ENCODE measurements at places on chromosomes 6 and 20. TPM values are rescaled to one million over a fixed set of nuclear protein-coding genes. Genes with fewer than 3 reads are reported as not detected.

The BMP5 gene
- total RNA-seq = not detected

The SLC16A10 gene
- 5.4 TPM for total RNA-seq

The RBPJL gene
- not detected for total RNA-seq

The ALDH5A1 gene
- total RNA-seq = 14.6 TPM

The ZKSCAN8 gene
- 21.7 TPM for total RNA-seq

The HEY2 gene
- not detected for total RNA-seq

The GPR63 gene
- total RNA-seq = 0.41 TPM

The GRIK2 gene
- not detected for total RNA-seq

The SYCP2 gene
- total RNA-seq = 0.84 TPM

The PGK2 gene
- not detected for total RNA-seq

The EYA2 gene
- total RNA-seq = not detected

The CCN2 gene
- total RNA-seq = not detected

The EPPIN gene
- not detected for total RNA-seq

The CTAGE9 gene
- total RNA-seq = not detected

The NXT1 gene
- total RNA-seq = 45.9 TPM

The WFDC12 gene
- total RNA-seq = not detected

The HDGFL1 gene
- not detected for total RNA-seq

The MUC22 gene
- total RNA-seq = not detected

The HUS1B gene
- 1.9 TPM for total RNA-seq

The BRPF3 gene
- 21.6 TPM for total RNA-seq

The PLCB4 gene
- total RNA-seq = not detected

The MATN4 gene
- total RNA-seq = 1.4 TPM

The BHLHE23 gene
- not detected for total RNA-seq

The PGC gene
- total RNA-seq = not detected

The EGFL8 gene
- total RNA-seq = 14.5 TPM

The LTB gene
- total RNA-seq = 294 TPM

The PNPLA1 gene
- not detected for total RNA-seq

The ARFGEF3 gene
- total RNA-seq = 9.5 TPM

The FOXF2 gene
- not detected for total RNA-seq

The PROKR2 gene
- total RNA-seq = not detected

The FHL5 gene
- not detected for total RNA-seq

Data from activated naive CD4-positive, alpha-beta T cell treated with anti-CD3 and anti-CD28 coated beads, Interleukin-2, amount 50 U/mL, for 72 hours (primary cell).